ENCODE measurements at places on chromosomes 7 and 10.
A peak's percentile ranks its signal among the peaks of the same experiment; 100 is the strongest.

GRCh38 chr7:25854608-25855497 lies 297.1 kb upstream of the NFE2L3 start:
- peaks cover 12% of the 10 kb centered on the region for H3K36me3 ChIP-seq
- peak overlapping the region; percentile 69 for H3K27ac ChIP-seq
- peaks cover 32% of the 10 kb centered on the region for H3K27me3 ChIP-seq

DNA sequence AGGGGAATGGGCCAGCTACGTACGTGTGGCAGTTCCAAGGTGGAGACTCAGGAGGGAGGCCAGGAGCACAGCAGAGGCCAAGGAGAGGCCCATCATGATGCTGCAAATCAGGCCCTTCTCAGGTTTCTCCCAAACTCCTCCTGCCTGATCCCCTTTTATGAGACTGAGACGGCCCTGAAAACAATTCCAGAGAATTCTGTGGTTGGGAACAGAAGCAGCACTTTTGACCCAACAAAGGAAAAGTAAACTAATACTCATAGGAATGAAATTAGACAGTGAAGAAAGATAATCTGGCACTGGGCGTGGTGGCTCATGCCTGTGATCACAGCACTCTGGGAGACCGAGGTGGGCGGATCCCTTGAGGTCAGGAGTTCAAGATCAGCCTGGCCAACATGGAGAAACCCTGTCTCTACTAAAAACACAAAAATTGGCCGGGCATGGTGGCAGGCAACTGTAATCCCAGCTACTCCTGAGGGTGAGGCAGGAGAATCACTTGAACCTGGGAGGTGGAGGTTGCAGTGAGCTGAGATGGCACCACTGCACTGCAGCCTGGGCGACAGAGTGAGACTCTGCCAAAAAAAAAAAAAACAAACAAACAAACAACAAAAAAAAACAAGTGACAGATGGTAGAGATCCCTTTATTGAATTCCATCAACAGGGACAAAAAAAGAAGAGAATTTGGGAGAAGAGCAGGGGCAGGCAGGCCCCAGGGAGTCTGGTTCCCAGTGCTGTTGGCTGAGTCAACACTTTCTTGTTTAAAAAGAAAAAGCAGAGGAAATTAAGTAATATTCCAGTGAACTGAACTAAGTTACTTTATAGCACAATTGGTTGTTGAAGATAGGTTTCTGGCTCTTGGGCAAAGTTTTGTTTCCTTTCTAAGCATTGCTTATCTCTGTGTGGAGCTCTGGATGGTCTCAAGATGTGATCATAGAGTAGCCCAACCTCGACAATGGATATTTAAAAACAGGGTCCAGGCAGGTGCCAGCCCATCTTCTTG lies at the start of gene CCL26:
Gene CCL26, minus strand, starts transcription at position 131 of the 997 bp plus-strand sequence. Its CDS starts 35 bp downstream, at position 96.
- no peaks in the 10 kb centered on the region for H3K36me3 ChIP-seq
- no peak within 1 kb of the TSS for H3K27ac ChIP-seq
- DNase-seq: no peak
- peaks cover 18% of the 10 kb centered on the region for H3K4me1 ChIP-seq
- H3K27me3 ChIP-seq: no peaks in the 10 kb centered on the region

- H3K36me3 ChIP-seq: peaks cover 59% of the 10 kb centered on the region
- no peaks in the 10 kb centered on the region for H3K27me3 ChIP-seq
- H3K4me3 ChIP-seq: peak overlapping the region; percentile 99
- H3K4me1 ChIP-seq: peaks cover 25% of the 10 kb centered on the region
- H3K27ac ChIP-seq: peak overlapping the region; percentile 99
Observed at GRCh38 chr7:56105508-56105907, 768 bp downstream of the CHCHD2 start.

GRCh38 chr7:46319841-46320240 lies 398.8 kb upstream of the IGFBP3 start:
- no peaks in the 10 kb centered on the region for H3K36me3 ChIP-seq
- no peaks in the 10 kb centered on the region for H3K27me3 ChIP-seq
- H3K4me1 ChIP-seq: no peaks in the 10 kb centered on the region

GRCh38 chr10:49227406-49227805 lies 39.2 kb upstream of the TMEM273 start:
- H3K4me1 ChIP-seq: no peaks in the 10 kb centered on the region
- no peak overlapping the region for H3K4me3 ChIP-seq
- peaks cover 21% of the 10 kb centered on the region for H3K27me3 ChIP-seq
- H3K36me3 ChIP-seq: no peaks in the 10 kb centered on the region

DNA sequence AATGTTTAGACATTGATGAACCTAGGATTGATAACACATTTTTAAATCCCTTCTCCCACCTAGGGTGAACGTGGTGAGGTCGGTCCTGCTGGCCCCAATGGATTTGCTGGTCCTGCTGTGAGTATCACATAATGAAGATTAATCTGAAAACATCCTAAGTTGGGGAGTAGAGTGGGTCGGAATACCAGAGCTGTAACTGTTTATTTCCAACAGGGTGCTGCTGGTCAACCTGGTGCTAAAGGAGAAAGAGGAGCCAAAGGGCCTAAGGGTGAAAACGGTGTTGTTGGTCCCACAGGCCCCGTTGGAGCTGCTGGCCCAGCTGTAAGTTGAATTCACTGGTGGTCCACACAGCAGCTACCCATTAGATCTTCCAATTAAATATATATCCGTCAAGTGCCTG lies 25.6 kb downstream of the COL1A2 start:
- H3K27me3 ChIP-seq: no peaks in the 10 kb centered on the region
- no peak overlapping the region for H3K27ac ChIP-seq
- no peaks in the 10 kb centered on the region for H3K36me3 ChIP-seq
- no peaks in the 10 kb centered on the region for H3K4me1 ChIP-seq
- H3K4me3 ChIP-seq: no peak overlapping the region

DNA sequence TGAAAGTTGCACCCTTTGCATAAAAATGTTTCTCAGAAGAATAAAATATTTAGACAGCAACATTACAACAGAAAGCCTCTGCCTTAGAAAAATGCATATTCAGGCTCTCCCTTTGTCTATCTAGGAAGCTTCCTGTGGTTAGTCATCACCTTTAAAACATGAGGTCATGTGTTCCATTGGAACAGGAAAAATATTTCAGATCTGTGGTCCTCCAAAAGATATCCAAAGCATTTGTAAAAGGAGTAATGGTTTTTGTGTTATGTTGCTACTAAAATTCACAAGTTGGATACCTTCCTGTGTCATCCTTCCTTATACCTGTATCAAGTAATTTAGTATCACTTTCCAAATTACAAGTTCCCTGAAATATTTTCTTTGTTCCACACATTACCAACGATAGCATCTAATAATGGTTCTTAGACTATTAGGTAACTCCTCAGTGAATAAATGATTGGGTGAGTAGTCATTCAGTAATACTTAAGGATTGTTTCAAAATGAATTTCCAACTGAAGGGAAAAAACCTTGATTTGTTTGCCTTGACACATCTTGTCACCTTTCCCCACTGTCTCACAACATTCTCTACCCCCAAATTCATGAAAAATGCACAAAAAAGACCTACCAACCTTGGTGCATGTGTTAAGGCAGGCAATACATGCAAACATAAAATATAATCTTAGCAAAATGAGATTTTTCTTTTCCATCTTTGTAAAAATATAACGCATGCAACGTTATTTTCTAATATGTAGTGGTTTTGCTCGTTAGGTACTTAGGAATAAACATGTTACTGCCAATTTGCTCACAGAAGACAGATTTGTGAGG lies 19.7 kb upstream of the RHOBTB1 start:
- H3K4me3 ChIP-seq: no peak overlapping the region
- peaks cover 23% of the 10 kb centered on the region for H3K4me1 ChIP-seq
- H3K27me3 ChIP-seq: peaks cover 35% of the 10 kb centered on the region
- no peak for DNase-seq

DNA sequence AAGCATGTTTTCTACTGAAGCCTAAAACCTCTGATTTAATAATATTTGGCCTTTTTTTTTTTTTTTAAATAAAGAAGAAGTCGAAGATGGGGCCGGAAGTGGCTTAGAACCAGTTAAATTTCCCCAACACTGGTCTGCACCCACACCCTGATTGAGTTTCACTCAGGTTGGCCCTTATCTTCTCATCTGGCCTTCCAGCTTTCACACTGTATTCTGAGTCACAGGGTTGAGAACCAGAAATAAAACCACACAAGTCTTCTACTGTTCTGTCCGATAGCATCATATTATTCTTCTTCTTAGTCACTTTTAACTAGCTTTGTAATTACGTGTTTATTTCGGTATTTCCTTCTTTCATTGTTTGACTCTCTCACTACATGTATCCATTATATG lies 9.9 kb downstream of the ZNF365 start:
- H3K27ac ChIP-seq: peak overlapping the region; percentile 60
- H3K27me3 ChIP-seq: peaks cover 54% of the 10 kb centered on the region
- DNase-seq: peak; percentile 55
- no peak overlapping the region for H3K4me3 ChIP-seq
- no peaks in the 10 kb centered on the region for H3K36me3 ChIP-seq

GRCh38 chr7:68760556-68760955 lies 837.7 kb upstream of the AUTS2 start:
- H3K4me1 ChIP-seq: no peaks in the 10 kb centered on the region
- H3K27ac ChIP-seq: no peak overlapping the region
- no peak overlapping the region for H3K4me3 ChIP-seq
- H3K27me3 ChIP-seq: no peaks in the 10 kb centered on the region
- H3K36me3 ChIP-seq: no peaks in the 10 kb centered on the region
- no peak for DNase-seq

DNA sequence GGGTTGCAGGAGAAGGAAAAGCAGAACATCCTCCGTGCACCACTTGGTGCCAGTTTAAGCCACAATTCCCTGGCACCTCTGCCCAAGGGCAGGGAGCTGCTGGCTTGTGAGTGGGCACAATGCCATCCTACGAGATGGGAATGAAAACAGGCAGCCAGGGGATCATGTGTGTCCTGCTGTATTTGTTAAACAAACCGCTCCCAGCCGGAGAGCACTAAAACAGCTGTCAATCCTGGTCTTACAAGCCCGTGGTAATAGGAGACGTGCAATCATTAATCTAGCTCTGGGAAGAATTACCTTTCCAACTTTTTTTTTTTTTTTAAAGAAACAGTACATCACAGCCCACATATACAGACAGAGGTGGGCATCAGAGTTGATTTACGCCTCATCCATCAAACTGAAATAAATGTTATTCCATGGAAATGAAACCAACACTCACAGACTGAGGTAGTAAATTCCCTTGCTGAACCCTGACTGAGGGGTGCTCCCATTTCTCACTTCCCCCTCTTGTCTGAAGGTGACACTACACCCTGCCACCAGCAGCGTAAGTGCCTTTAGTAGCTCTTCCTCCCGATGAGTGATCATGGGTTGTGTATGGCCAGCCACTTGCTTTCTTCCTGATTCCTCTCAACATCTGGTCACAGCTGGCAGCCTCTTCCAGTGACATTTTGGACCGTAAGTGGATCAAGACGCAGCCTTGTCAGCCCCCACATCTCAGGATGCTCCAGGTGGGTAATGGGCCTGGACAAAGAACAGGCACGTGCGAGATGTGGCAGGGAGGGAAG lies 143.8 kb downstream of the TEX36 start:
- H3K4me3 ChIP-seq: no peak overlapping the region
- no peak overlapping the region for H3K27ac ChIP-seq
- no peak for DNase-seq
- H3K27me3 ChIP-seq: no peaks in the 10 kb centered on the region
- H3K36me3 ChIP-seq: no peaks in the 10 kb centered on the region

GRCh38 chr7:90180011-90180585 lies 25.8 kb downstream of the STEAP1 start:
- H3K36me3 ChIP-seq: no peaks in the 10 kb centered on the region
- no peaks in the 10 kb centered on the region for H3K27me3 ChIP-seq
- no peak overlapping the region for H3K27ac ChIP-seq
- H3K4me3 ChIP-seq: no peak overlapping the region
- no peak for DNase-seq

DNA sequence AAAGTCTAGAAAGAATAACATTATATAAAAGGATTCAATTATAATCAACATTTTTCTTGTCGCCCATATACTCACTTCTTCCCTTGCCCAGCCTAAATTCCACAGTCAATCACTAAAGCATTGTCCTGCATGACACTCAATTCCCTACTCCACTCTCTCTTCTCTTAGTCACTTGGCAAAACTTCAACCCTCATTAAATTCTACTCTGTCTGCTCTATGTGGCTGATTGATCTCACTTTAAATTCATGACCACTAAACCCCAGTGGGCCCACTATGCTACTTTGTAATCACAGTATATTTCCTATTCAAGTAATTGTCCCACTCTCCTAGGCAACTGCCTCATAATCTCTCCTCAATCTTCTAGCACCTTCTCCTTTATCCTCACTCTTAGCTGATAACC lies 54.1 kb downstream of the MTERF1 start:
- no peaks in the 10 kb centered on the region for H3K4me1 ChIP-seq
- DNase-seq: no peak
- no peaks in the 10 kb centered on the region for H3K36me3 ChIP-seq

- H3K27ac ChIP-seq: no peak overlapping the region
- H3K4me1 ChIP-seq: no peaks in the 10 kb centered on the region
- no peak overlapping the region for H3K4me3 ChIP-seq
- H3K36me3 ChIP-seq: no peaks in the 10 kb centered on the region
- DNase-seq: peak; percentile 41
Observed at GRCh38 chr7:74026903-74027682, 880 bp upstream of the ELN start.

DNA sequence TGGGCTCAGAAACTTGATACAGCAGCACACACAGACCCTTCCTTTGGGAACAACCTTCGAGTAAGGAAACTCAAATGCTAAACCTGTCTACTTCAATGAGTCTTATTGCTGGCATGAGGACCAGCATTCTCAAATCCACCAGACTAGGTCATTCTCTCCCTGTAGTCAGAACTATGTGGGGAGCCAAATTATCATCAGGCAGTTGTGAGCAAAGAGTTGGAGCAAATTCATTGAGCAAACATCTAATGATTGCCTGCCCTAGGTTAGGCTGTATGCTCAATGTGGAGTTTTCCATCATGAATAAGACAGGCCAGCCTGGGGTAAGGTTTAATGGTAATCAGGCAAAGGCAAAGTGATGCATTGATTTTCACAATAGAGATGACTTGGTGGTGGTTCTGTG lies 3.6 kb downstream of the EPDR1 start:
- DNase-seq: no peak
- H3K27ac ChIP-seq: no peak overlapping the region
- H3K4me3 ChIP-seq: no peak overlapping the region

DNA sequence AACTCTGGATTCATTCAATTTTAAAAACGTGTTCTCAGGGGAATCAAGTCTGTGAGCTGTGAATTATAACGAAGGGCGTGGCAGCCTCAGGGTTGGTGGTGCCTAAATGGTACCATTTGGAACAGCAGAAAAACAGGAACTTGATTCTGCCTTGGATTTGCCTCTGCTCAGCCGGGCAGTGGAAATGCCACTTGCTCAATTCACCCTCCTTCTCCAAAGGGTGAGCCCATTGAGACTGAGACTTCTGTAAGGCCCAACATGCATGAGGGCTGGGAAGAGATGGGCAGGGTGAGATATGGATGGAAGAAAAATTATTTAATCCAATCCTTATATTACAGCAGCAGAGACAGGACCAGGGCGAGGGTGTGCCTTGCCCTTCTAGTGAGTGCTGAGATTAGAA lies 107.1 kb upstream of the HABP2 start:
- no peak overlapping the region for H3K4me3 ChIP-seq
- no peak overlapping the region for H3K27ac ChIP-seq
- H3K4me1 ChIP-seq: no peaks in the 10 kb centered on the region

Measured in activated T-helper 2 cell treated with anti-CD3 and anti-CD28 coated beads, Interferon-gamma antibody, Interleukin-2, Interleukin-4, amounts not matched to agents 10 μg/mL and 5 μg/mL and 100 μg/mL, durations not matched to agents 14 hours and 24 hours and 36 hours (primary cell).